A549 treated with GW870086 at 1 μM for 4 hours (cell line): ENCODE measurements at places on chromosomes 1 and 21. TPM values are rescaled to one million over a fixed set of nuclear protein-coding genes. Genes with fewer than 3 reads are reported as not detected.

Gene FAM163A
- total RNA-seq, result not detected in 5 replicates

Gene NBPF6
- total RNA-seq, result 0.19 TPM in 1 of 5 replicates, not detected in the others

Gene PHLDA3
- total RNA-seq, result 96.2 to 174 TPM (median 149 TPM) in 5 replicates

Gene ZNF670
- total RNA-seq, result 2.4 to 4.0 TPM (median 3.3 TPM) in 5 replicates

Gene FCRLA
- total RNA-seq, result not detected in 5 replicates

Gene ABCG1
- 2.3 to 2.8 TPM (median 2.6 TPM) in 5 replicates for total RNA-seq

Gene MEX3A
- 0.98 to 2.3 TPM (median 1.8 TPM) in 5 replicates for total RNA-seq

Gene ALG6
- 4.0 to 6.4 TPM (median 5.3 TPM) in 5 replicates for total RNA-seq

Gene KCNE2
- not detected in 5 replicates for total RNA-seq

Gene SLC22A15
- total RNA-seq, result 0.43 to 1.2 TPM (median 0.70 TPM) in 5 replicates

Gene TRIM67
- 0.09 to 0.23 TPM (median 0.13 TPM) in 5 replicates for total RNA-seq

Gene BRWD1
- total RNA-seq, result 6.2 to 11.7 TPM (median 9.8 TPM) in 5 replicates

Gene CA14
- not detected in 5 replicates for total RNA-seq

Gene ELAVL4
- not detected in 5 replicates for total RNA-seq

Gene AQP10
- not detected in 5 replicates for total RNA-seq

Gene F13B
- total RNA-seq, result 0.06 to 0.09 TPM (median 0.08 TPM) in 3 of 5 replicates, not detected in the others

Gene CD1D
- total RNA-seq, result 0.10 TPM in 1 of 5 replicates, not detected in the others

Gene SPRR2A
- total RNA-seq, result not detected in 5 replicates

Gene CFAP57
- 0.31 to 1.4 TPM (median 0.49 TPM) in 5 replicates for total RNA-seq

Gene PTGS2
- 4.1 to 7.3 TPM (median 5.7 TPM) in 5 replicates for total RNA-seq

Gene OBSCN
- total RNA-seq, result 3.6 to 6.2 TPM (median 4.4 TPM) in 5 replicates

Gene UTS2
- total RNA-seq, result not detected in 5 replicates

Gene MCOLN2
- 1.2 to 2.9 TPM (median 2.1 TPM) in 5 replicates for total RNA-seq

Gene OR2L3
- not detected in 5 replicates for total RNA-seq
